ENCODE measurements at places on chromosomes 4 and X.

- DNase-seq: no peak
Observed at GRCh38 chrX:119401569-119401968, 2.4 kb downstream of the SLC25A43 start.

DNA sequence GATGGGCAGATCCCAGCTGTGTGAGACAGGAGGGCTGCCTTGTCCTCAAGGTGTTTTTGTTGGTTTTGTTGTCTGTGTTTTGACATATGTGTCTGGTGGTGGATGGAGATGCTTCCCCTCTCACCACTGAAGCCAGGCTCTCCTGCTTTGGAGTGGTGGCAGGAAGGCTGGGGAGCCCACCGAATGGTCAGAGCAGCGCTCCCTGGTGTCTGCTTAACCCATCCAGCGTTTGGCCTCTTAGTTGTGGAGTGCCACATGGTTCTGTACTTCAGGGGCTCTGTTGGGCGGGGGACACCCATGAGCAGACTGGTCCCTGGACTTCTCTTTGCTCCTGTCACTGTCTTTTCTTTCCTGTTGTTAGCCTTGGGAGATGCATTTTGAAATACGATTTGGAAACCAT, 51.9 kb downstream of the DLG3 start:
- no peak for DNase-seq

GRCh38 chr4:173211838-173212237, 43.2 kb downstream of the GALNT7 start:
- no peak for DNase-seq

GRCh38 chr4:7782783-7783182, 156.9 kb downstream of the AFAP1 start:
- no peak for DNase-seq

DNA sequence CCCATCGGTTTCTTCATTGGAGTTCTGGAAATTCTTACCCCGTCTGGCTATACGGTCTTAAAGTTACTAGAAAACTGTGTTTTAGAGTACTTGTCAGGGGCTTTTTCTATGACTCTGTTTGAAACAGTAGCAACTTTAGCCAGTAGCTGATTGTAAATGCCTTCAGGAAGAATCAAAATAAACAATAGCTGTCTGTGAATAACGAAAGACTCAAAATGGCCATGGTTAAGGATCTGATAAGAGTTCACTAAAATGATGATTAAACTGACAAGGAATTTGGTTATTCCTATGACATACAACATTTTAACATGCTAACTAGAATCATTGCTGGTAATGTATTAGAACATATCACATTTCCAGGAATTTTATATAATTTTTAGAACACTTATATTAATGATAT, 191.0 kb downstream of the EVC2 start:
- DNase-seq: no peak
